ENCODE measurements at places on chromosomes 16 and 17.

DNA sequence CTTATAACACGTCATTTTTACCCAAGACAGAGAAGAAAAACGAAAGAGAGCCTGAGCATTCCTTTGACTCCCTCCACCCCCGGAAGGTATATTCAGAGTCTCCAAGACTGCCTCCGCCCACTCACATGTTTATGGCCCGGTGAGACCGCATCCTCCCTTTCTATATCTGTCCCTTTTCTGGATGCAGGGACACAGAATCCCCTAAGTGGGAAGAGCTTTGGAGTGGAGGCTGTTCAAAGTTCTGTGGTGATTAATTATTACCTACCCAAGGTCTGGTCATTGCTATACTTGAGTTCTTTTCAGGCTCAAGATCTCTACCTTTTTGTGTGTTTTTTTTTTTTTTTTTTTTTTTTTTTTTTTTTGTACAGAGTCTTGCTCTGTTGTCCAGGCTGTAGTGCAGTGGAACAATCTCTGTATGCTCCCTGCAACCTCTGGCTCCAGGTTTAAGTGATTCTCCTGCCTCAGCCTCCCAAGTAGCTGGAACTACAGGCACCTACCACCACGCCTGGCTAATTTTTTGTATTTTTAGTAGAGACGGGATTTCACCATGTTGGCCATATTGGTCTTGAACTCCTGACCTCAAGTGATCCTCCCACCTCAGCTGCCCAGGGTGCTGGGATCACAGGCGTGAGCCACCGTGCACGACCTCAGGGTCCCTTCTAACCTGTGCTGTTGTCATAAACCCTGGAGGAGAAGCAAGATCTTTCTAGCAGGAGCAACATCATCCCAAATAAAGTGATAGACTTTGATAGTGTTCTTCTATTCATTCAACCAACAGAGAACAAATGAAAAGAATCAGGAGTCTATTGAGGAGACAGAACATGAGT, 407.1 kb downstream of the WWOX start:
- no peak for DNase-seq

DNA sequence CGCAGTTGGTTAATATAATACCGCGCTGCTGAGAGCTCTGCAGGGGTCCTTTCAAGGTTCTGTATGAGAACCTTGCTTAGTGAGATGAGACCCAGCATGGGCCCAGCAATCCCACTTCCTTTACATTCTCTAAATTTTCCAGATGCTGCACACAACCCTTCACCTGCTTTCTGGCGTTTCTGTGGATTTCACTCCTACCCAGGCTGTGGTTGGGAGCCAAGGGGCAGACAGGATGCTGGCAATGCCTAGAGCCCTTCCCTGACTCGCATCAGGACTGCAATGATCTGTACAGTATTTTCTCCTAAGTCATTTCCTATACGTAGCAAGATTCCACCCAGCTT, 10.1 kb upstream of the PIPOX start:
- DNase-seq: no peak

GRCh38 chr16:1362807-1363206, 11.1 kb downstream of the GNPTG start:
- no peak for DNase-seq

- no peak for DNase-seq
These were observed 673.7 kb downstream of the CDH8 start for GRCh38 chr16:61362585-61362984.

GRCh38 chr16:5884996-5885395, 787.4 kb upstream of the EEF2KMT start:
- no peak for DNase-seq

DNA sequence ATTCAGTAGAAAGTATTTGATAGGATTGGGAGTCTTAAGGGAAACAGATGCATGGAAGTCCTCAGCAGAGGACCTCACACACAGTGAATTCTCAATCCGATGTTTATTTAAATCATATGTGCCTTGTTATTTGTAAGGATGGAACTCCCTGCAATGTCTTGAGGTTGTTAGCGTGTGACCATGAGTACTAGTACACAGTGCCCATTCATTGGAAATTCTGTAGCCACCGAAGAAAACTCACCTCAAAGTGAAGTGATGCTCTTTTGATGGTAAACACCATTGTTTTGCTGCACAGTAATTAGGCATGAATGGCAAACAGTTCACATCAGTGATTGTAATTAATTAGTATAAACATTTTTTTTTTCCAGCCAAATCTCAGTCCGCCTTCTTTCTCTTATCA, 173.6 kb downstream of the MSI2 start:
- DNase-seq: no peak

DNA sequence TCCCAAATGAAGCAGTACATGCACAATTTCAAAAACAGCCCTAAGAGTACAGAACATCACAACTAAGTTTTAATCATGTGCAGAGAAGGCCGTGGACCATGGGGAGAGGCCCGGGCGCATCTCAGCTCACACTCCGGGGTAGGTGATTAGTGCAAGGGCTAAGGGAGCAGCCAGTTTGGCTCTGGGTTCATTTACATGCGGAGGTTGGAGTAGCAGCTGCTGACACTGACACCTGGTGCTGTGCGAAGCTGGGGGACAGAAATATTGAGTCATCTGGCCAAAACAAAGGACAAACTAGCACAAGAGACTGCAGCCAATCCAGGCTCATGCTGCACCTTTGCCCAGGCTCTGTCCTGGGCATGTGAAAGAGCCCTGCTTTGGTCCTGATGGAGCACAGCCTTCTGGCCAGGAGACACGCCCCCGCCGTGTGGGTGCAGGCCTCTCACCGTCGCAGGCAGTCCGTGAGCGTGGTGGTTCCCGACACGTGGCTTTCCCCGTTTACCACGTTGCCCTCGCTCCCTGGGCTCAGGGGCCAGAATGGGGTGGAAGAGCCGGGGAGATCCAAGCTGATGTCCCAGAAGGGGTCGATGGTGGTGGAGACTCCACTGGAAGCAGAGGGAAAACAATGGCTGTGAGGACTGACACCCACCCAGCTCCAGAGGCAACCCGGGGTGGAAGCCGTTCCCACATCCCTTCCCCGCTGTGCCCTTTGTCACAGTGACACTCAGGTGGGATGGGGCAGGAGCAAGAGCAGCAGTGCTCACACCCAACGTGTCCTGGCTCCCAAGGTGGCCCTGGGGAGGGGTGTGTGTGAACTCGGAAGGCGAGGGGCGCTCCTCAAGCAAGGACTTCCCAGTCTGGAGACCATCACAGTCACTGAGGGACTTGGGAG, 31.9 kb downstream of the USP22 start:
- DNase-seq: no peak

DNA sequence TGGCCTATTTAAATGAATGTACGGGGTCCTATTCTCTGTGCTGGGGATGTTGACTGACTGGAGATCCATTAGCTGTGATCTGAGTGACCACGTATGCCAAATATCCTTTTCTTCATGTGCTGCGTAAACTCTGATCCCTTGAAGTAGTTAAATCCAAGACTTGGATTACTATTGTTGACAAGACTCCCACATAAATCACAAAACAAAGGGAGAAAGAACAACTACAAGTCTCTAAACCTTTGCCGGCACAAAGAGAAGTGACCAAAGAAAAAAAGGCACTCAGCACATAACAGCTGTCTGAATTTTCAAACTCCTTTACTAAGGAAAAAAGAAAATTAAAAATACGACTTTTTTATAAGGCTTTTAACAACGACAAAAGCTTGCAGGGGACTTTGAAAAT, 559.9 kb upstream of the CDH8 start:
- no peak for DNase-seq
